ENCODE measurements at places on chromosomes 4 and X. TPM values are rescaled to one million over a fixed set of nuclear protein-coding genes. Genes with fewer than 3 reads are reported as not detected.

DNA sequence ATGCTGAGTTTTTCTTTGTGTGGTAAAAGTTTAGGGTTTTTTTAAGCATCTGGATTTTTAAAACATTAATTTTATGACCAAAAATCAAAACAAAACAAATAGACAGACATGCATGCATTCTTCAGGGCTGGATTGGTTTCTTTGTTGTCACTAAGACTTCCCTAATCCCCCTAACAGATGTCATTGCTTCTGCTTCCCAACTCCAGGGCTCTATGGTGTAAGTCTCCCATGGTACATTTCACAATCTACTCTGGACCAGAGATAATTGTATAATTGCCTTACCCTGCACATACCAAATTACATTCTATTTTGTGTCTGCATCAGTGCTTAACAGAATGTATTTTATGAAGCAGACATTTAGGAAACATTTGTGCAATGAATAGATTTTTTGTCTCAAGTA, 529.1 kb upstream of the SMIM31 start:
- DNase-seq: no peak

GRCh38 chrX:123223859-123224258, 39.8 kb downstream of the GRIA3 start:
- no peak for DNase-seq

The STAP1 gene
- not detected for total RNA-seq

GRCh38 chr4:25424539-25425228, 47.6 kb downstream of the ANAPC4 start:
- no peak for DNase-seq

GRCh38 chr4:157776930-157777528, 395.8 kb downstream of the GASK1B start:
- DNase-seq: no peak

DNA sequence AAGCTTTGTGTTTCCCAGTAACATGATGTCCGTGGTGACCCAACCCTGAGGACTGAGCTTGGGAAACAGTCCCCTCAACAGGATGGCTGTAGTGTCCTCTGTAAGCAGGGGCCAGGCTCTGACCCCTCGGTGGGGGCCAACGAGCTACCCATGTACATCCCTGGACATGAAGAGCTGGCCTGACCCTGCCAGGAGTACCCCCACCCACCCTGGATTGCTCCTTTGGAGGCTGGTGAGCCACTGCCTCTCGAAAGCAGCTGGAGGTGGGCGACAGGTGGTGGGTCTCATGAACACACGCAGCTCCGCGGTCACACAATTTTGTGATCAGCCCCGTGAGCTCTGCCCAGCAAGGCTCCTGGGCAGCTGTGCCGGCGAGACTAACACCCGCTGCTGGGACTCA, 33.5 kb downstream of the NSG1 start:
- no peak for DNase-seq

The SYN1 gene
- under 0.01 TPM for total RNA-seq

The SPIN2A gene
- 0.13 TPM for total RNA-seq

The HDAC8 gene
- 23.8 TPM for total RNA-seq

- DNase-seq: no peak
Observed at GRCh38 chrX:98409867-98410266, 1526.2 kb downstream of the RPA4 start.

DNA sequence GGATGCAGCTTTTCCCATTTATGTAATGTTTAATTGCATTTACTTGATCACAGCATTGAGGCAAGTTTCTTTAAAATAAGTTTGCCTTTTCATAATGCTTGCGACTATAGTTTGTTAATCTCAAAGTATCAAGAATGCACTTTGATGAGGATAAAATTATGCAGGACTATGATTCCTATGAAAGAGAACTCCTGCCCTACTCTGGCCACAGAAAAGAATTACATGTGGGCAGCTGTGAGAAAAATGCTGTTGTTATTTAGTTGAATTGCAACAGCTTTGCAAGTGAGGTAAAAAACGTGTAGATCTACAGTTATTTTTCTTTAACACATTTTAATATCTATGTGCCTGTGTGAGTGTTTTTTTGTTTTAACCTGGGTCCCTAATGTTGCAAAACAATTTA, 12.5 kb upstream of the OSTC start:
- DNase-seq: no peak

The PDHA1 gene
- total RNA-seq: 75.4 TPM

The SSX1 gene
- total RNA-seq: not detected

DNA sequence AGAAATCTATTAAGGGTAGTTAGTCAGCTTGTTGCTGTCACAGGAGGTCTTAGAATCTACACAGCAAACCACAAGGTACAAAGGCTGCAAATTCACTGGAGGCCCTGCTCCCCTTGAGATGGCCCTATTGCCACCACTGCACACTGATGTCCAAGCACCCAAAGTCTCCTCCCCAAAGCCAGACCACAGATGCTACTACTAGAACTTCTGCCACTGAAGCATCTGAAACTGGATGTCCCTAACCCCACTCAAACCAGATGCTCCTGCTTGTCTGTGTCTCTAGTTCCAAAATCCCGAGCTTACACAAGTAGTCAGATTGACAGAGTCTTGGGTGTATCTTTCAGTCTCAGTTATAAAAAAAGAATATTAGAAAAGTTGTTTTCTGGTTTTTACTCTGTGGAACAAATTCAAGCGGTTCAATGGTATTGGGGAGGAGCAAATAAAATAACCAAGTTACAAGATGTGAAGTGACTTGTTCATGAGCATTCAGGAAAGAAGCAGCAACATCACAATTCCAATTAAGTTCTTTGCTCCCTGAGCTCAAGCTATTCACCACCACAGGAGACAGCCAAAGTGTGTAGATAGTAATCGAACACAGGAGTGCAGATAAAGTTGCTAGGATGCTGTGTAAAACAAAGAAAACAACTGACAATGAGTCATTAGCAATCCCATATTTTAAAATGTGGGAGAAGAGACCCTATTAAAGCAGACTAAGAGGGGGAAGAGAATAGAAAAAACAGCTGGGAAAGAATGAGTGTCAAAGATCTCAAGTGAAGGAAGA, 352.3 kb downstream of the PDGFC start:
- DNase-seq: no peak

DNA sequence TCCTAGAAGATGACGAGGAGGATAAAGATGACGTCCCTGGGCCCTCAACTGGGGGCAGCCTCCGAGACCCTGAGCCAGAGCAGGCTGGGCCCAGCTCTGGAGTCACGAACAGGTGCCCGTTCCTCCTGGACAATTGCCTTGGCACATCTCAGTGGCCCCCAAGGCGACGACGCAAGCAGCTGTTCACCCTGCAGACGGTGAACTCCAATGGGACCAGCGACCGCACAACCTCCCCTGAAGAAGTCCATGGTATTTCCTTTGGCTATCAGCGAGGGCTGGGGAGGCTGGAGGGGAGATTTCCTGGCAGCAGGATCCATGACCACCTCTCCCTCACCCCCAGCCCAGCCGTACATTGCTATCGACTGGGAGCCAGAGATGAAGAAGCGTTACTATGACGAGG, 11.9 kb downstream of the USP11 start:
- no peak for DNase-seq

DNA sequence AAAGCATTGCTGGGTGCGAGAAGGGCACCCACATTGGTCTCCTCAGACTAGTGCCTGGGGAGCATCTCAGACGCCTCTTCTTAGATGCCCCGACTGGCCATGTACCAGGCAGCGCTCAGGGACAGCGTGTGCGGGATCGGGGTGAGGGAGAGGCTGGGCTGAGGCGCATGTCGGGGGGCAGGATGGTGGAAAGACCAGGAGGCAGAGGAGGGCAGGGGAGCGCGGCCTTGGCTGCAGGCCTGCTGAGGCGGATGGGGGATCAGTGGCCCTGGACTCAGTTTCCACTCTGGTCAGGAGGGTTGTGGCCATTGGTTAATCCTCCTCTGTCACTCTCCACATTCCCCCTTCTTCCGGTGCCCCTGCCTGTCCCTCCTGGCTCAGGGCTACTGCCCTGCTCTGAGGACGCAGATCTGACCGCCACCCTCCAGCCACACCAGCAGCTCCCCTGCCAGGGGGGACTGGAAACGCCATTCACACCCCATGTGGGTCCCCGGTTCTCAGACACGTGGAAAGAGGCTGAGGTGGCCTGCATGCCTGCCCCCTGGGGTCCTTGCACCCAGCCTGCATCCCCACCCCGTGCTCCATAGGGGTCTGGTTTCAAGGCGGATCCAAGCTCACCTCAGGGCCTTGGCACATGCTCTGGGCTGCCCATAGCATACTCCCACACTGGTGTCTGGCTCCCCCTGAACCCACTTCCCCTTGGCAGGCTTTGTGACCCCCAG, 105.9 kb downstream of the CPZ start:
- no peak for DNase-seq

GRCh38 chrX:123223409-123223808, 39.3 kb downstream of the GRIA3 start:
- no peak for DNase-seq

Data from dermis microvascular lymphatic vessel endothelial cell (primary cell).